ENCODE measurements at places on chromosomes 6 and 20.

DNA sequence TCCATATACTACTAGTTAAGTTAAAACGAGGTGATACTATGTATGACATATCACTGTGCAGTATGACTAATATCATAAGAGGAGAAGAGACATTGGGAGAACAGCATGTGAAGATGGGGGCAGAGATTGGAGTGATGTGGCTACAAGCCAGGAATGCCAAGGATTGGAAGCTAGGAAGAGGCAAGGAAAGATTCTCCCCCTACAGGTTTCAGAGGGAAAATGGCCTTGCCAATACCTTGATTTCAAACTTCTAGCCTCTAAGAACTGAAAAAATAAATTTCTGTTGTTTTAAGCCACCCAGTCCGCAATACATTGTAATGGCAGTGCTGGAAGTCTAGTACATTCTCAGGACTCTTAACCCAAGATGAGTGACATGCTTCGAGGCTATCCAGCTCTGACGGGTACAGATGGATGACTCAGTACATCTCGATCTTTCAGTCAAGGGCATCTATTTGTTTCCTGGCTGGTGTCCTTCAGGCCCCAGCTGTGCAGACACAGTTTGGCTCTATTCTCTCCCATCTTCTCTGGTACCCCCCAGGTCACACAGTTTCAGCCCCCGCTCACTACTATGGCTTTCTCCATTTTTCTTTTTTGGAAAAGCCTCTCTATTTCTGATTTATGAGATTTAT, 55.5 kb upstream of the THEMIS start:
- no peak for DNase-seq

DNA sequence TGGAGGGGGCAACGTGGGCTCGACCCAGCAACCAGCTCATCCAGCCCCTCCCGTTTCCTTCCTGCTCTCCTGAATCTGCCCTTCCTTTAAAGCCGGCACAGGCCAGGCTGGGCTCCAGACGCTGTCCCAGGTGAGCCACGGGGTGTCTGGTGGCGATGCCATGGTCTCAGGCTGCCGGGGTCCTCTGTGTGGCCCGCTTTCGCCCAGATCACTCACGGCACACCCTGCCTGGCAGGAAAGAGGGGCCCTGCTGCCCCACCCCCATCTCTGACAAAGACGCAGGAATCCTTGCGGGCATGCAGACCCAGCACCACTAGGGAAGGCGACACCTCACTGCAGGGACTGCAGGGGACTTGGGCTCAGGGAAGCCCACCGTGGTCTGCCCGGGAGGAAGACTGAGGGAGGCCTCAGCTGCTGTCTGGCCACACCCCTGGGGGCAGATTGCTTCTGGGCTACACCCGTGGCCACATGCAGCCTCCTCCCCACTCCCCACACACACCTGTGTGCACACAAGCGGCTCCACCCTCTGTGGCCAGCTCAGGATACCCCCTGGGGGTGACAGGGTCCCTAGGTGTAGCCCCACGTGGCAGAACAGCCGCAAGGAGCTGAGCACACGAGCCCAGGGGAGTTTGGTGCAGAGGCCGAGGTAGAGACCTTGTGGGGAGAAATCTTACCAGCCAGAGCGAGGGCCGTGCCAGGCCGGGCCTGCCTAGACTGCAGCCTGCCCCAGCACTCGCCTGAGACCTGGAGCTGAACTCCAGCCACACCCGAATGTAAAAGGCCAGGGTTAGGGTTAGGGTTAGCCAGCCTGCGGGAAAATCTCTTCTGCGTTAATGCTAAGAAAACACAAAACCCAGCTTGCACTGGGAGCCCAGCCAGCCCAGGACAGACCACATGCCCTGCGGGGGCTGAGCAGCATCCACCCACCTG, 104.6 kb downstream of the DLL1 start:
- no peak for DNase-seq

DNA sequence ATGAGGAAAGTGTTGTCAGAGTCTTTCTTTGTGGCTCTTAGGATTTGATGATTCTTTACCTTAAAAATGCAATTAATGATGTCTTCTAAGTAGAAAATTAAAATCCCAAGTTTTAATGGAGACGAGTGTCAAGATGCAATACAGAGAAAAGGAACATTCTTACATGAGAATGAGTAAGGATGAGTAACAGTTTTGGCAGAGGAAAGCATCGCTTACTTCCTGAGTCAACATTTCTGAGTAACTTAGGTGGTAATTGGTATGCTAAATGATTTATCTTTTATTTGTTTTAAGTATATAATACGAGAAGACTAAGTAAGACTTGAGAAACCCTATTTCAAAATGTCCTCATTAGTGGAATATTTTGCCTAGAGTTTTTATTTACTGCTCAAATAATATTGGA, 101.3 kb downstream of the RTN4IP1 start:
- DNase-seq, result no peak

GRCh38 chr20:63655249-63655648, 2.0 kb upstream of the STMN3 start:
- DNase-seq, result no peak

- no peak for DNase-seq
Measured at GRCh38 chr20:37165031-37165430, 14.1 kb upstream of the RPN2 start.

DNA sequence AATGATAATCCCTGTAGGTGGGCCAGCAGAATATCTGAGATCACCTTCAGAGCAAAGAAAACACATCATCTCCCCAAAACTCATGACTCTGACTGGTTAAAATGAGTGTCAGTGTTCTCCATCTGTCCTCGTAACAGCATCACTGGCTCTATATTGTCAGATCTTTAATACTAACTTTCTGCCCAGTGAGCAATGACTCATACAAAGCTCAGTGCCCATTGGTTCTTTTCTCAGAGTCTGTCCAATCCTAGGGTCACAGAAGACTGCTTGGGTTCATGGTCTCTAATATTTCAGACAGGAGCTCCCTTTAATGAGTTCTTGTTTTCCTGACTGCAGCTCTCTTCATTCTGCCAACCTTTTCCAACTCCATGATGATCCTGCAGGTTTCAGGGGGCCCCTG, 36.4 kb downstream of the HLA-DPB1 start:
- DNase-seq, result peak; percentile 48

DNA sequence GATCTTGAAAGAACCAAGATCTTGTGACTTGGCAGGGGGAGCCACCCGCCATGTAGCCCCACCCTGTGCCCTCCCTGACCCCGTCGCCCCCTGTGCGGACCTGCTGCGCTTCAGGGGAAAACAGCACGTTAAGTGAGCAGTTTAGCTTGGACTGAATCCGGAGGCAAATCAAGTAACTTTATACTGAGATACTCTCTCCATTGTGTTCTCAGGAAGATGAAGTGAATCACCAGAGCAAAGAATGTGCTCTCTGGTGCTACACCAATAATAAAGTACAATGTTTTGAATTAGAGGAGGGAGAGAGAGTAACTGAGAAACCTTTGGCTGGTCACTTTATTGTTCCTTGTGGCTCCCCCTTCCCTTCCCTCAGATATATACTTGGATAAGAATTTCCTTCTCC, 83.4 kb downstream of the TXNDC5 start:
- DNase-seq, result no peak

DNA sequence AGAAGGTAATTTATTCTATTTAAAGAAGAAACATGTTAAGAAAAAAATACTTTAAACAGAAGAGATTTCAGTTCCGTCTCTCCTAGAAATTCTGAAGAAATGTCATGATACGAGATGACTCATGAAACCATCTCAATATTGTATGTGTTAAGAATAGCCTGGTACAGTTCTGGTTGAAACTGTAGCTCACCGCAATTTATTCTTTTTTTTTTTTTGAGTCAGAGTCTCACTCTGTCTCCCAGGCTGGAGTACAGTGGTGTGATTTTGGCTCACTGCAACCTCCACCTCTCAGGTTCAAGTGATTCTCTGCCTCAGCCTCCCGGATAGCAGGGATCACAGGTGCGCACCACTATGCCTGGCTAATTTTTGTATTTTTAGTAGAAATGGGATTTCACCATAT, 103.3 kb downstream of the ARHGAP18 start:
- DNase-seq, result no peak

DNA sequence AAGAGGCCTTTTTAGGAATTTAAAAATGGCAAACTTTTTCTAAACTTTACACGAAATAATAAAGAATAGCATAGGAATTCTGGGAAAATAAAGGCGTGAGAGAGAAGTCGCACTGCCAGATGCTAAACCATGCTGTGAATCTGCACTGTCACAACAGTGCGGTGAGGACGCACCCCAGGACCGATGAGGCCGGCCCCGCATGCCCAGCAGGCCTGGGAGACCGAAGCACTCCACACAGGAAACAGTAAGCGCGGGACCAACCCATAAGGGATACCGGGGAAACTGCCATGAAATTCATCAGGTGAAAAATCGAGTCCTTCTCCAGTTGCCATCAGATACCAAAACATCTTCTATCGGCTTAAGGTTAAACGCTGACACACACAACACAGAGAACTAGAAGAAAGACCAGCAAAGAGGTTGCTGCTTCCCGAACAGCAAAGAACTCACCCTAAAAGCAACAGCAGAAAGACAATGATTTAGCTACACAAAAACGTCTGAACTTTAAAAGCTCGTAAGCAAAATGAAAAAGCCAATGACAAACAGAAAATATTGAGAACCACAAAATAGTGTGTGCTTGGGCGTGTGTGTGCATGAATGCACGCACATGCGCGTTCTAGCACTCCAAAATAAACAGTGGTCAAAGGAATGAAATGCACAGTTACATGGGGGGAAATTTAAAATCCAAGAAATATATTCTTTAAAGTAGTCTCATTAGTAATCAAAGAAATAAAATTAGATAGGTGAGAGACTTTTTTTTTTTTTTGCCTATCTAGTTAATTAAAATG, 15.4 kb downstream of the RAMACL start:
- no peak for DNase-seq

All from SW480 (cell line).